ENCODE measurements at places on chromosomes 2 and 18.

DNA sequence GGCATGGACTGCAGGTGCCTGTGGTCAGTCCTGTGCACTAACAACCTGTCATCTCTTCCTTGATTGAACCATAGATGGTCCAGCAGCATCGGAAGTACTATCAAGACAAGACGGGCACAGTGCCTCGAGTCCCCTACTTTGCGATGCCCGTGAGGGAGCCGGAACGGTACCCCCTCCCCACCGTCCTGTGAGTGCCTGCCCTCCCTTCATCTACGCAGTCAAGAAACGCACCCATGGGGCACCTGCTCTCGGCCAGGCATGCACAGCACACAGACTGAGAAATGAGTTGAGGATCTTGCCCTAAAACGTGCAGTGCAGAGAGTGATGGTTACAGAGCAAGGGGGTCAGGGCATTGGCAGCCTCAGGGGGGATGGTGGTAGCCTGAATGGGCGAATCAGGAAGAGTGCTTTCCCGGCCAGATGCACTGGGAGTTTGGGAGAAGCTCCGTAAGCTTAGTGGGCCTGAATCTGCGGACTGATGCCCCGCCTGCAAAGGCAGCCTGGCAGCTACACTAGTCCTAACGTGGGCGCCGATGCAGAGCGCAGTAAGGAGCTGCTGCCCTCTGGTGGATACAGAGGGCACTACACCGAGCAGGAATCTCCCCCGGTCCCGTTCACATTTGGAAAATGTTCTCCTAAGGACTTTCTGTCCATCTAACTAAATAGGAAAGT, 63.6 kb downstream of the CIB4 start:
- DNase-seq: no peak

GRCh38 chr2:143893371-143893770, 626.5 kb downstream of the ZEB2 start:
- DNase-seq: no peak

DNA sequence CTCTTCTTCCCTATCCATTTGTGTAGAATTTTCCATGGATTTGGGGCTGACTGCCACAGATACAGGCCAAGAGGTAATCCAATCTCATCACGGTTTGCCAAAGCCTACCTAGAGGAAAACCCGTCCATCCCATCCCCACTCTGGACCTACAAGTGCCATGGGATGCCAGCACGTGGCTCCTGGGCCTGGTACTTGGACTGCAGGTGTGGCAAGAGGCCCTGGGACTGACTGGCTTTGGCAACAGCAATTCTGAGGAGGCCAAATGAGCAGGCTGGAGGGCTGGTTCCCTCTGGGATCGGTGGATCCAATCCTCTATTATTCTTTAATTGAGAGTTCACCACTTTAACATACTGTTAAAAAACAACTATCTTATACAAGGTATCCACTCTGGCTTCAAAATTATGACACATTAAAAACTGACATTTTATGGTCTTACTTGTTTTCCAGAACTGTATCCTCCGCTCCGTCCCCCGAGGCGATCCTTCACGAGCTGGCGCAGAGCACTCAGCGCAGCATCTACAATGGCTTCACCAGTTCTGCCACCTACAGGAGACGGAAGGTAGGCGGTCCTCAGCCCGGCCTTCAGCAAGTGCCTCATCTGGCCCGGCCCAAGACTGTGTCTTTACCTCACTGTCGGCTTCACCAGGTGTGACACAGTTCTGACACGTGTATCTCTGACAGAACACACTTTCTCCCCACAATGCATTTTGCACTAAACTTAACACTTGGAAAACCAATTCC, 19.8 kb downstream of the PDIA6 start:
- DNase-seq: no peak

DNA sequence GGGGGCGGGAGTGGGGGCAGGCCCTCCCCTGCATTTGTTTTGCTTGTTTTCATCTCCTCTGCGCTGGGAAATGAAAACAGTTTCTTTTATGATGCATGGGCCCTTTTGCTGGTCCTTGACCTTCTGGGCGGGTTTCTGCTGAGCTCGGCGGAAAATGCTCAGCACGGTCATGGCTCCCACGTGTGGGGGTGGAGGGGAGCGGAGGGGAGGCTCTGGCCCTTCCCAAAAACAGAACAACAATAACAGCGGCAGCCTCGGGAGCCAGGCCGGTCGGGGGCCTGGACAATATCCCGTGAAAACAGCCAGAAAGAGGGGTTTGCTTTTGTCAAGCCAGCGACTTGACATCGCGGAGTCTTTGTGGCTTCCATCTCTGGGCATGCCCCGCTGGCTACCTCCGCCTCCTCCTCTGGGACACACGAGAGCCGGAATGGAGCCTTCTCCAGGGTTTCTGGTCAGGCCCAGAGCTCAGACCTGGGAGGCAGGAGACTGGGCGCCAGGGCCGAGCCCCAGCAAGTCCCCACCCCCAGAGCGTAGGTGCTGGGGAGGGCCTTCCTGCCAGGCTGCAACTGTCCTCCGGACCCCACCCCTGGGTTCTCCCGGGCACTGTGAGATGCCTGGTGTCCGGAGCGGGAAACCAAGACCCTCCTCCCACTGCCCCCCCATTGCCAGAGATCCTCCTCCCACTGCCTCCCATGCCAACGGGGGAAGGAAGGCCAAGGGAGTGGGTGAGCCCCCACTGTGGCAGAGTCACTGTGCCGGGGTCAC, 35.9 kb upstream of the SNED1 start:
- no peak for DNase-seq

GRCh38 chr2:187459256-187459655, 11.2 kb upstream of the CALCRL start:
- DNase-seq: no peak

- no peak for DNase-seq
These were observed 100.6 kb downstream of the UPP2 start for GRCh38 chr2:158202161-158202815.

- DNase-seq: no peak
These were observed 15.3 kb downstream of the UPP2 start for GRCh38 chr2:158116936-158117335.

DNA sequence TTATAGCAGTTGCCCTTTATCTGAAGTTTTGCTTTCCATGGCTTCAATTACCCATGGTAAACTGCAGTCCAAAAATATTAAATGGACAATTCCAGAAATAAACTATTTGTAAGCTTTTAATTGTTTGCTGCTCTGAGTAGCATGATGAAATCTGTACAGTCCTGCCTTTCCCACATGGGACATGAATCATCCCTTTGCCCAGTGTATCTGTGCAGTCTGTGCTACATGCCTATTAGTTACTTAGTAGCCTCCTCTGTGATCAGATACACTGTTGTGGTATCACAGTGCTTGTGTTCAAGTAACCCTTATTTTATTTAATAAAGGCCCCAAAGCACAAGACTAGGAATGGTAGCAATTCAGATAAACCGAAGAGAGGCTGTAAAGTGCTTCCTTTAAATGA, 810.6 kb upstream of the PIK3C3 start:
- DNase-seq: no peak

- DNase-seq: no peak
These were observed 686 bp upstream of the PNO1 start for GRCh38 chr2:68157002-68157401.

DNA sequence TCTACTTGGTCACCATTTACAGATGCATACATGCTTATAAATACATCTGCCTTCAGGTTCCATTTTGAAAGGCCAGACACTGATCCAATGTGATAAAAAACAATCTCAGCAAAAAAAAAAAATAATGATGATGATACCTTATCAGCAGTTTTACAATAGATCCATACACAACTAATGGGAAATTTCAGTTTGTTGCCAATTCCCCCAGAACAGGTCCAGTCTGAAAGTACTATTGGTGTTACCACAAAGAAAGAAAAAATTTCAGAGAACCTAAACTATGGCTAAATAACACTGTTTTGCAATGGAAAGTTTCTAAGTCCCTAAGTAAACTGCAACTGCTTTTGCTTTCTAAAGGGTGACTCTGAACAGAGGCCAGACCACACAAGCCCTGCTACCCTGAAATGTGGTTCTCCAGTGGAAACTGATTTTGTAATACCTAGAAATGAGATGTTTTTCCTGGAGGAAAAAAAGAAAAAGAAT, 54.1 kb downstream of the LPIN2 start:
- no peak for DNase-seq

DNA sequence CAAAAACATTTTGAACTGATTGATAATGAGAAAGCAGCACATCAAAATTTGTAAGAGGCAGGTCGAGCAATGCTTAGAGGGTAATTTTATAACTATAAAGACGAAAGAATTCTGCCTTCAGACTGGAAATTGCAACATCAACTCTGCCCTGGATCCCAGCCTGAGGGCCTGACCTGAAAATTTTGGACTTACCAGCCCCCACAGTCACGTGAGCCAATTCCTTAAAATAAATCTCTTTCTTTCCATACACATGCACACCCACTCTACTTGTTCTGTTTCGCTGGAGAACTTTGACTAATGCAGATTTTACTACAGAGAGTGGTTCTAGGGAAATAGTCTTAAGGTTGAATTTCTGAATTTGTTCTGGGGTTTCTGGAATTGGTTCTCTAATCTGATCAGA, 14.6 kb upstream of the ACOXL start:
- no peak for DNase-seq

DNA sequence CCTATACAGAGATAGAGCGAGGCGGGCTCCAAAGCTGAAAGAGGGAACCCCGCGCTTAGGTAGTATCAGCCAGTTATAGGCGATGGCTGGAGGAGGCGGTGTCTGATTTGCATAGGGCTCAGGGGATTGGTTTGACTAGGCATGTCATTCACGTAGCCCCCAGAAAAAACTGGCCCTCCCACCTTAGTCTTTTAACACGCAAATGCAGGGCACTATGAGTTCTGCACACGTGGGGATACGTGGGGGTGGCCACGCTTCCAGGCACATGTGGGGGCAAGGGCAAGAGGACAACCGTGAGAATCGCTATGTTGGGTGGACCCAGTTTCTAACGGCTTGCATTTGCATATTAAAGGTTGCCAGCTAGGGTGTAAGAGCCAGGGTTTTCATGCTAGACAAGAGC, 56.7 kb upstream of the MSTN start:
- DNase-seq: no peak

- DNase-seq: no peak
These were observed 20.9 kb downstream of the SLC8A1 start for GRCh38 chr2:40430776-40431599.

DNA sequence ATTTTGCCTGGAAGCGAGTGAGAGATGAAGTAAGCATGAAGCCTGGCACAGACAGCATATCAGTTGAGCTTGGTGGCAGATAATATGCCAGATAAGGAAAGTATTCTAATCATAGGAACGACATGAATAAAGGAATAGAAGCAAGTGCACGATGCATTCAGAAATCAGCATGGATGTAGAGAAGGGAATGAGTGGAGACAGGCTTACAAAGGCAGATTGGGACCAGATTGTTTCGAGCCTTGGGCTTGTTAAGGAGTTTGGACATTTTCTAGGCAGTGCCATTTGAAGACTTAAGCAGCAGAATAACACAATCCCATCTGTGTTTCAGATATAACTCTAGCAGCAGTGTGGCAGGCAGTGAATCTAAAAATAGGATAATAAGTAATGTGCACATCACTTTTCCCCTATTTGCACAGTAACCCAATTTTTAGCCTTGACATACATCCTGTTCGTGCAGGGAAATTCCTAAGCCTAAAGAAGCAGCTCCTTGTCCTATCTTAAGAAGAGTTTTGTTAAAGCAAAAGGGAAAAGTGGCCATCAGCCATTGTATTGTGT, 450.2 kb downstream of the PLCL1 start:
- no peak for DNase-seq

All from cortex of kidney (tissue), 1 donor.